CD4-positive, alpha-beta T cell treated with Interleukin-10 for 1 hour (primary cell): ENCODE measurements at places on chromosomes 16 and 17.

GRCh38 chr17:17812211-17813054 lies 24.4 kb downstream of the SREBF1 start:
- peak; percentile 71 for DNase-seq

- no peak for DNase-seq
These were observed 20.9 kb downstream of the CHST4 start for GRCh38 chr16:71547168-71547567.

DNA sequence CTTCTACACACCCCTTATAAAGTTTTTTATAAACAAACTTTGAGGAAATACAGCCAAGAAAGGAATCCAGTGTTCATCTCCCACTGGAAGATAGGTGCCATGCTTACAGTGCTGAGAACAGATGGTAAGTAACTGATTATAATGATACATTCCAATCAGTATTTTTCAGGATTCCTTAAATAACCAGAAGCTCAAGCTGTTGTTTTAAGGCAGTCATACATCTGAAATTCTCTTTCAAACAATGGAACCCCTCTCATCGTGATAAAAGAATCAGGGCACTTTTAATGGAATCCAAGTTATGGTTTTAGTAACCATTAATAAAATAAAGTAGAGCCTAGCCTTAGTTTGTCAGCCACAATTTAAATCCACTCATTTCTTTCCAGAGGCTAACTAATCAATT lies 56.1 kb upstream of the STAC2 start:
- DNase-seq, result no peak

- peak; percentile 28 for DNase-seq
These were observed 603 bp upstream of the TMEM95 start for GRCh38 chr17:7354262-7354843.

DNA sequence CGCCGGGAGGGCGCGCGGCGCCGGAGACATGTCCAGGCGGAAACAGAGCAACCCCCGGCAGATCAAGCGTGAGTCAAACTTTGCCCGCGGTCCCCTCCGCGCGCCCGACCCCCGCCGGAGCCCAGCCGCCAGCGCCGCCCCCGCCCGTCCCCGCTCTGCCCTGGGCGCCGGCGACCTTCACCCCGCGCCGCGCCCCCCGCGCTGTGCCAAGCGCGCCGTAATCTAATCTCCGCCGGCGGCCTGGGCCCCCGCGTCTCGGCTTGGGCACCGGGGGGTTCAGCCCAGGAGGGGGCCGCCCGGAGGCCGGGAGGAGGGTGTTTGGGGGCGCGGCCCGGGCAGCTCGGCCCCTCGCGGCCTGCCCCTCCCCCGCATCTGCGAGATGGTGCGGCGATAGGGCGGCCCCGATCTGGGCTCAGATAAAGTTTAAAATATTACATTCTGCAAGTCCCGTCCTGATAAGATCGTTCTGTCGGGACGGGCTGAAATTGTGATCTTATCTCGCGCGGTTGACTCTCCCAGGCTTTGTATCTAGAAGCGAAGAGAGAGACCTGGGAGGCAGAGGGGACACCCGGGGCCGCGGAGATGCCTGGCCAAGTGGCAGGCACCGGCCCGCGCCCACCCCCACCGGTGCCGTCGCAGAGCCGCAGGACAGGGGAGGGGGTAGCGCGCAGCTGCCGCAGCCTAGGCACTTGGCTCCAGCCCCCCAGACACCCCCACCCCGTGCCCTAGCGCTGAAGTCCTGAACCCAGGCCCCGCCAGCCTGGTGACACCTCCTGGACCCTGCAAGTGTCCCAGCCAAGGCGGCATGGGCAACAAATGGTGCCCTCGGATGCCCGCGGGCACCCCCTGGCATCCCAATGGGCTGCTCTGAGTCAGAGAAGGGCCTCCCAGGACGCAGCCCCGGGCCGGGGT lies 787 bp downstream of the ZFPM1 start:
- DNase-seq, result peak; percentile 45

GRCh38 chr17:35912942-35913341 lies 17.6 kb downstream of the RDM1 start:
- no peak for DNase-seq

GRCh38 chr17:57608369-57609124 lies 136.6 kb downstream of the CCDC182 start:
- DNase-seq, result no peak

DNA sequence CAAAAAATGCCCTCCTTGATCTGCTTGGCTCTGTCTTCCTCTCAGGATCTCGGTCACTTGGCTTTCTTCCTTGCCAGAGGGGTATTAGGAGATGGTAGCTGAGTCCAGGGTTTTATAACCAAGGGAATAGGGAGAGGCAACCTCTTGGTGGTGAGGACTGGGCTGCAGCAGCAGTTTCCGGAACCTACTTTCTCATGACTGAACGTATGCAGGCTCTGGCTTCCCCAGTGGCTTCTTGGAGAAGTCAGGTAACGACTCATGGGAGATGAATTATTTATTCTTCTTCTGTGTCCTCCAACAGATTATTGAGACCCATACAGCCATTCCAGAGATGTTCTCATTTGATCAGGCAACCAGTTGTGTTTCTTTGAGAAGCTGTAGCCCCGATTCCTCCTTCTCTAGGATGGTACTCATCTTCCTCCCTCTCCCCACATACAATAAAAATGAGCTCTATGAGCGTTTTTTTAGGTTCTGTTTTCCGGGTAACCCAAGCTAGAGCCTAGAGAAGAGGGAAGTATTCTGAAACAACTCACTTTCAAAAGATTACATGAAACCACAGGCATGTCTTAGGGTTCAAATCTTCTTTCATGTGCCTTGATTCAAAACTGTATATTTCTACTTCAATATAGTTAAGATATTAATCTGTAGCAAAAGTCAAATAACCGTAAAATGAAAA lies 22.3 kb upstream of the DHX40 start:
- DNase-seq, result no peak

GRCh38 chr17:63647936-63648335 lies 25.7 kb downstream of the MAP3K3 start:
- DNase-seq, result no peak

- DNase-seq, result no peak
These were observed 30.9 kb downstream of the ZNF624 start for GRCh38 chr17:16622540-16623277.

DNA sequence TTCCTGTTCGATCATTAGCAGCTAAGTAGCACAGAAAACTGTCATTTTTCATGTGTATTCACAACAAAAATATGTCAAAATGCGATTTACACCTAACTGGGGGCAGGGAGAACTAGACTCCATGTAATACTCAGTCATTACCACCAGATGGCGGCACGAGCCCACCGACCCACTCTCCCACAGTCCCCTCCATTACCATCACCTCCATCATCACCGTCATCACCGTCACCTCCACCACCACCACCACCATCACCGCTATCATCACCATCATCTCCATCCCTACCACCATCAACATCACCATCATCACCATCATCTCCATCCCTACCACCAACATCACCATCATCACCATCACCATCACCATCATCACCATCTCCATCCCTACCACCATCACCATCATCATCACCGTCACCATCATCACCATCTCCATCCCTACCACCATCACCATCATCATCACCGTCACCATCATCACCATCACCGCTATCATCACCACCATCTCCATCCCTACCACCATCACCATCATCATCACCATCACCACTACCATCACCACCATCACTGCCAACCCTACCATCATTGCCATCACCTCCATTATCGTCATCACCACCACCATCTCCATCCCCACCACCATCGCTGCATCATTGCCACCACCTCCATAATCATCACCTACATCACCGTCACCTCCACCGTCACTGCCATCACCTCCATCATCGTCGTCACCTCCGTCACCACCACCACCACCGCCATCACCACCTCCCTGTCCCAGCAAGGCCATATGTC lies 14.4 kb downstream of the NDUFAF8 start:
- DNase-seq, result peak; percentile 74

- DNase-seq, result no peak
These were observed 10.3 kb upstream of the HAS3 start for GRCh38 chr16:69095193-69095592.

DNA sequence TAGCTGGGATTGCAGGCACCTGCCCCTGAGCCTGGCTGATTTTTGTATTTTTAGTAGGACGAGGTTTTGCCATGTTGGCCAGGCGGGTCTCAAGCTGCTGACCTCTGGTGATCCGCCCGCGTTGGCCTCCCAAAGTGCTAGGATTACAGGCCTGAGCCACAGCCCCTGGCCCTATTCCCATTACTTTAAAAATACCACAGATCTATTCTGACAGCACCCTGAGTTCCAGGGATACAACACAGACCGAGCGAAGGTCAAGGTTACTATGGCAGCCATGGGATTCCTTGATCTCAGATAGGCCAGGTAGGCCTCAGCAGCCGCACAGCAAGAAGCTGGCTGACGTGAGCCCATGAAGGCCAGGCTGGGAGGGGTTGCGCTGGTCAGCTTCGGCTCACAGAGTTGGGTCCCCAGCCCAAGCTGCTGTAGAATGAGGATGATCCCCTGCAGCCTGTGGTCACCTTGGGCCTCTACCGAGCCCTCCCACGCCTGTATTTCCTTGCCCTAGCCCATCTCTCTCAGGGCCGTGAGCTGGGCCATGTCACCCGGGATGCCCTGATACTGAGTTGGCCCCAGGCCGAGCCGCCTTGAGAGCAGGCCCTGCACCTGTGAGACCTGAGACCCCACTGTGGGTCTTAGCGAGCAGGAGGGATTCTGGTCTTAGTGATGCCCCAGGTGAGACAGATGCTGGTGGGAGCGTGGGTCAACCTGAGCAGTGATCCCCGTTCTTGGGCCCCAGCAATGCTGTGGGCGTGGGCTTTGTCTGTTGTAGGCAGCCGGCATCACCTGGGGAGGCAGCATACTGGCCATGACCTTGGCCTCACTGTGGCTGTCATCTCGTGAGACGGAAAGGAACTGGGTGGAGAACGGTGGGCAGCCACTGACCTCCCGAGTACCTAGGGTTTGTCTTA lies 16.9 kb upstream of the RNF213 start:
- DNase-seq, result no peak

DNA sequence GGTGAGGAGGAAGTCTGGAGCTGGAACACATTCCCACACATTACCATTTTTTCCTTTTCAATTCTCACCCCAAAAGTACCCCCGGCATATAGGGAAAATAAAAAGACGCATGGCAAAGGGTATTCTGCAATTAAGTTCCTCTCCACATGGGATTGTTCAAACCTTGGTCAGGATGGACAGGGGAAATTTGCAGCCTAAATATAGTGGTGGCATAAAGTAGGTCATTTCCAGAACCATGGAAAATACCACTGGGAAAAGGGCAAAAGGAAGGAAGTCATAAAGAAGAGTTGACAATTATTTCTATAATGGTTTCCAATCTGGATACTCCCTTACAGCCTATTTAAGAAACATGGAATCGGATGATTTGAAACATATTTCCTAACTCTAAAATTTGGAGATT lies 135.8 kb downstream of the STX8 start:
- DNase-seq, result no peak

DNA sequence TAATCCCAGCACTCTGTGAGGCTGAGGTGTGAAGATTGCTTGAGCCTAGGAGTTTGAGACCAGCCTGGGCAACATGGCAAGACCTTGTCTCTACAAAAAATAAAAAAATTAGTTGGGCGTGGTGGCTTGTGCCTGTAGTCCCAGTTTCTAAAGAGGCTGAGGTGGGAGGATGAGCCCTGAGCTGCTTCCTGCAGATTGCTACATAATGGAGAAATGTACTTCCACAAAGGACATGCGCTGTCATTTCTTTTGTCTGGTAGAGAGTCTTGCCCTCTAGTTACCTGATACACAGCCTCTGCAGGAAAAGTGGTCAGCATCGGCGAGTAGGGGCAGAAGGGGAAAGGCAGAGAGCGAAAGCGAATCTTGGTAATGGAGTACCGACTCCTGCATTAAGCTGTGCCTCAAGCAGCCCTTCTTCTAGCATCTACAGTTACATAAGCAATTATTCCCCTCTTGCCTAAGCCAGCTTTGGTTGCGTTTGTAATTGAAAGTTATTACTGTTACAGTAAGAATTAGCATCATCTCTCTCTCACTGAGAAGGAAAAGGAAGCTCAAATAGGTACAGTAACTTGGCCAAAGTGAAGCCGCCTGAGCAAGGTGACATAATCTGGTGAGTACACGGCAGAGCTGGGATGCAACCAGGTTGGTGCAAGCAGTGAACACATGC lies 18.5 kb upstream of the GGA2 start:
- DNase-seq, result no peak

DNA sequence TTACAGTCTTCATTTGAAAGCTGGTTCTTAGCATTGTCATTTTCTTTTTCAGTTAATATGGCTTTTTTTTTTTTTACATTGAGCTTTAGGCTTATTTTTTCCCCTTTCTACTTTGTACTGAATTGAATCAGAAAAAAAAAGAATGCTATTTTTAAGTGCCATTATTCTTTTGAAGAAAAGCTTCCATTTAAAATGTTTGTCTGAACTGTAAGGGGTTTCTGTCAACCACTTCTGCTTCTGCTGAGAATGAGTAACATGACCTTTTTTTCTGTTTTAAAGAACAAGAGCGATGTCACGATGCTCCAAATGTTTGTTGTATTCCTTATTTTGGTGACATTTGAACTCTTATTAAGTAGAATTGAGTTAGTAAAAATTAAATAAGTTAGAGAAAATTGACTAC lies 50.0 kb downstream of the MRTFB start:
- DNase-seq, result no peak

GRCh38 chr16:11949527-11949926 lies 7.7 kb upstream of the NPIPB2 start:
- DNase-seq, result peak; percentile 15

GRCh38 chr16:30977502-30977901 lies 7.5 kb upstream of the HSD3B7 start:
- peak; percentile 13 for DNase-seq

- DNase-seq, result no peak
These were observed 16.3 kb downstream of the ATAD5 start for GRCh38 chr17:30848021-30848420.

DNA sequence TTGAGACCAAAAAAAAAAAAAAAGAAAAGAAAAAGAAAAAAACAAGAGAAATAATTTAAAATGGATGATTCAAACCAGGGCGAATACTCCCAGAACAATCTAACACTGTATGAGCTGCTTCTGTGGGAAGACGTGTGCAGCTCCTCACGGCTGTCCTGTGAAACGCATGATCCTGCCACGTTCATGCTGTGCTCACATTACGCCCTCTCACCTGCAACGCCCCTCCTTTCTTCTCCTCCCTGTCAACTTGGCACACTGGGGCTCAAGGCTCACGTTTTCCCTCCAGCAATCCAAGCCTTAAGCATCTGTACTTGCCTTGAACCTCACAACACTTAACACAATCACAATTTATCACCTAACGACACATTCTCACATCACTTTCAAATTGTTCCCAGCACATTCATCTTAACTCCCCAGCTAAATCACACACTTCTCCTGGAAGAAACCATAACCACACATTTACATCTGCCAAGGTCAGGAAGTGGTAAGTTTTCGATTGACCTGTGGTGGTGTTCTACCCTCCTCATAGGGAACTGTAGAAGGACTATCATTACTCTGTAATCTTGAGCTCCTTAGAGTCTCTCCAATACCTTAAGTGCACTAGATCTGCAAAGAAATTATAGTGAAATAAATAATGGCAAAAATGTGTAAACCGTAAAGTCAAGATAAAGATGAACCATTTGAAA lies 29.1 kb downstream of the MBTPS1 start:
- no peak for DNase-seq

GRCh38 chr17:77790143-77790829 lies 168.2 kb upstream of the TNRC6C start:
- no peak for DNase-seq
